ENCODE measurements at places on chromosomes 12 and 14. TPM values are rescaled to one million over a fixed set of nuclear protein-coding genes. Genes with fewer than 3 reads are reported as not detected.

DNA sequence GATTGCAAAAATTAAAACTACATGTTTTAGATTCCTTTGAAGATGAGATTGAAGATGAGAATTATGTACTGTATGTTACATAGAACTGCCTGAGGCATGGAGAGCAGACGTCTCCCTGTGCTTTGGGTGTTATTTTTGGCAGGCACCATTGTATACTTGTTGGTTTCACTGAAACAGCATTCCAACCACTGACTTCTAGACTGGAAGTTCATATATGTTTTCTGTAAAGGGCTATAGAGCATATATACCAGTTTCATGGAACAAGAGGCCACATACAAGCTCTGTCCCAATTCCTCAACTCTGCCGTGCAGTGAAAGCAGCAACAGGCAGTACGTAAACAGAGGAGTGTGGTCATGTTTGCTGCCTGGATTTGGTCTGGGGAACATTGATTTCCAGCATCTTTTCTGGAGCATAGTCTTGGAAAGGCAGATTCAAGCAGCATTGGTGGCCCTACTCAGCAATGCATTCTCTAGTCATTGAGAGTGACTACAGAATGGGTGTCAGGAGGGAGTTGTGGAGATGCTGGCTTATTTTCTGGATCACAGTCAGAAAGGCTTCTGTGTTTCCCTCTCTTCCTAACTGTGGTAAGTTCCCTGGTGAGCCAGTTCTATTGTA is 57.6 kb upstream of the CNTN1 start:
- no peak for DNase-seq

GRCh38 chr14:99604278-99604765 is 315 bp upstream of the CCDC85C start:
- peak; percentile 90 for DNase-seq

- DNase-seq, result no peak
These were observed 13.6 kb upstream of the MYBPC1 start for GRCh38 chr12:101581190-101581589.

- DNase-seq, result no peak
These were observed 198.4 kb downstream of the KLHL28 start for GRCh38 chr14:44763356-44763755.

GRCh38 chr14:63563370-63564026 is 20.3 kb upstream of the PPP2R5E start:
- no peak for DNase-seq

GRCh38 chr12:125243811-125244210 is 178.6 kb downstream of the AACS start:
- DNase-seq, result no peak

GRCh38 chr12:123393747-123394146 is 9.8 kb downstream of the KMT5A start:
- no peak for DNase-seq

DNA sequence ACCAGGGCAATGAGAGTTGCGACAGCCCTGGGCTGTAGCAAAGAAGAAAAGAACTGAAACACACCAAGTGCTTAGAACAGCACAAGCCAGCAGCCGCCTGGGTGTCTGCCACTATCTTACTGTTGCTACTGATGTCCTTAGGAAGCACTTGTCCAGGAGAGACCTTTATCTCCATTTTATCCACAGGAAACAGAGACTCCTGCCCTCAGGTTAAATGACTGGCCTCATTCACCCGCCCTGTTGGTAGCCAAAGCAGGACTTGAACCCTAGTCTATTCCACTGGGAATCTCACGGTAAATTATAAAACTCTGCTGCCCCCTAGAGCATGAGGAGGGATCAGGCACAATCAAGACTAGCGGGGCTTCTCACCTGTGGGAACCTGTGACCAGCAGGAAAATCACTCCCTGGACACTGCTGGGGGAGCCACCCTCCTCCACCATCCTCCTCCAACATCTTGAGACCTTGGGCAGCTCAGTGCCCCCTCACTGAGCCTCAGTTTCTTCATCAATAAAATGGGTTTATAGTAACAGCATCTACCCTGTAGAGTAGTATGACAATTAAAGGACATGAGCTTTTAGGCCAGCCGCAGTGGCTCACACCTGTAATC is 20.5 kb upstream of the TESC start:
- no peak for DNase-seq

MYO1H gene
- total RNA-seq, result 0.41 TPM

PLCZ1 gene
- not detected for total RNA-seq

DNA sequence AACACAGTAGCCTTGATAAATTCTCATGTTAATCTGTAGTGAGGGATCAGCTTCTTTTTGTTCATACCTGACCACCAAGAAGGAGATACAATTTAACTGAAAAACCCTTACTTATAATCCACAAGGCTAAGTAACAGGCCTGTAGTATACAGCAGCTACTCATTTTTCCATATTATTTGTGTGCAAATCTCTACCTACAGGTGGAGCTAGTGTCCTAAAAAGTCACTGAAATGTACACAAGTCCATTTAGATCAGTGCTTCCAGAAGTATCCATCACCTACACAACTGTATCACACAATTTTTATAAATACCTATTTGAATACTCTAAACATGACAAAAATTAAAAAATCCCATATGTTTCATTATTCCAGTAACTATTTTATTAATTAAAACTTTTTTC is 173.2 kb downstream of the SLC35F4 start:
- peak; percentile 18 for DNase-seq

BCL2L14 gene
- total RNA-seq, result 52.7 TPM

GRCh38 chr14:36582011-36582873 is at the start of gene NKX2-8:
TSS of gene NKX2-8 (minus strand) at chr14:36582614. CDS start at chr14:36582389, 225 bp downstream.
- DNase-seq, result no peak

GRCh38 chr14:31887929-31888580 is 189.0 kb upstream of the ARHGAP5 start:
- no peak for DNase-seq

DNA sequence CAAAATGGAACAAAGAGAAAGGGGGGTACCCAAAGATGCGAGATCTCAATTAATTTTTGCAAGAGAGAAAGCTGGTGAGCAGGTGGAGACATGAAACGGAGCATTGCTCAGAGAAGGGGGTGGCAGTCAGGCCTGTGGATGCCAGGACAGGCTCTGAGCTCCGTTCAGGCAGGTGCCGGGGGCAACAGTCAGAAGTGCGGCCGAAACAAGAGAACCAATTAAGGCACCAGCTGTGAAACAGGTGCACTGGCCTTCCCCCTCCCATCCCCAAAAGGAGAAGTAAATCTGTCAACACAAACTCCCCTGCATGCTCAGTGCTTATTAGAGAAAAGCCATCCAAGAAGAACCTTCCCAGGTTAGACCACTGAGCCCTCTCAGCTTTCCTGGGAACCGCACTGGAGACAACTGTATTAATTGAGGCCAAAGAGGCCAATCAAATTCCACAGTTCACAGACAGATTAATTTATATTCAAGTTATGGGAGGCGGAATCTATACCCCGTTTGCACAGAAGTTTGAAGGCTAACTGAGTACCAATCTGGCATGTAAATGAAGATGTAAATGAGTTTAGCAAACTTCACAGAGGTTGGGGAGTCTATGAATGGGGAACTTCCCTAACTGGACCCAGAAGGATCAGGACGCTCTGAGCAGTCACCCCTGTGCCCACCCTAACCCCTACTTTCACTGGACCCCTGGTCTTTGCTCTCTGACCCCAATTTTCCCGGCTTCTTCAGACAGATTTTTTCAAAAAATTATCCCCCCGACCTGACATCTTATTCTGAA is 20.9 kb downstream of the OAS2 start:
- DNase-seq, result no peak

- no peak for DNase-seq
These were observed 42.3 kb downstream of the ARMH4 start for GRCh38 chr14:58109744-58110143.

DHRS4L2 gene
- total RNA-seq, result 45.9 TPM

GRCh38 chr14:77809011-77809410 is 9.1 kb downstream of the ADCK1 start:
- no peak for DNase-seq

RASSF8 gene
- total RNA-seq, result 3.2 TPM

GRCh38 chr14:34678735-34679134 is 35.7 kb downstream of the CFL2 start:
- no peak for DNase-seq

GRCh38 chr14:39843881-39844280 is 411.6 kb upstream of the FBXO33 start:
- DNase-seq, result no peak

SLC6A15 gene
- total RNA-seq, result 0.17 TPM

DNA sequence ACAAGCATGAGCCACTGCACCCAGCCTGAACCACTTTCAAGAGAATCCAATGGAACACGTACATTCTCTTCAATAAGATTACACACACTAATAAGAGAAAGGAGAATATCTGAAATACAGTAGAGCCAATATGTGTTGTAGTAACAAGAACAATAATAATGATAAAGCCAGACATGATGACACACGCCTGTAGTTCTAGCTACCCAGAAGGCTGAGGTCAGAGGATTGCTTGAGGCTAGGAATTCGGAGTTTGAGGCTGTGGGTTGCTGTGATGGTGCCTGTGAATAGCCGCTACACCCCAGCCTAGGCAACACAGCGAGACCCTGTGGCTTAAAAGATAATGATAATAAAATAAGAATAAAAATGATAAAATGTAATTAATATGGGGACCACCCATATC is 15.6 kb downstream of the APOBEC1 start:
- DNase-seq, result no peak

- DNase-seq, result no peak
These were observed 47.9 kb upstream of the DBX2 start for GRCh38 chr12:45098766-45099165.

GRCh38 chr12:122975790-122976647 is 975 bp downstream of the OGFOD2 start:
- no peak for DNase-seq

DNA sequence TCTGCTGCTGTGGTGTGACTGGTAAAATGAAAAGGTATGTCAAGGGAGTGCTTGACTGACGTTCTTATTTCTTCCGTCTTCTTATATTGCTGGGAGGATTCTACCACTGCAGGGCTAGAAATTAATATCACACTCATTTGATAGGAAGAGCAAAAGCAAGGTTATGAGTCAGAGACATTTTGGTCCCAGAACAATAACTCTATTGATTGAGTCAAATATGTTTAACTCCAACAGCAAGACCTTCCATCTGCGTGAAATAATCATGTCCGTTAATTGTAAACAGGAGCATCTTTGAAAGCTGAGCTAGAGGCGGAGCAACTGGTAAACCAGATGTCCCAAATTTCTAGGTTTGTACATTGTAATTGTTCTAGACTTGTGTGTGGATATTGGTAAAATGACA is 1293.6 kb downstream of the AACS start:
- DNase-seq, result no peak

DNA sequence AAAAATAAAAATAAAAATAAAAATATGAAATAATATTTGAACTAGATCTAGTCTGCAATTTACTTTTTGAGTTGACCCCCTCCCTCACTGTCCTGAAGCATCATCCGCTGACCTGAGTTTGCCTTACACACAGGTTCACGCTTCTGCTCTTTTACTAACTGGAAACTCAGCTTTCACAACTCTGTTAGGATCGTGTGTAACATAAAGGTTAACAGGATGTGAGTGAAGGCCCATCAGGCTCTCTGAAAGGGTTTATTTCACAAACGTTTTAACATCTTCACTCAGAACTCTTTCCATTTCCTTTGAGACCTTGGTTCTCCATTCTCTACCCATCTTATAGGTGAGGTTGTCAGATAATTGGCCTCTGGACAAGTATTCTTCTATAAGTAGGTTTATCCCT is 191.4 kb downstream of the FOXN3 start:
- DNase-seq, result no peak

DNA sequence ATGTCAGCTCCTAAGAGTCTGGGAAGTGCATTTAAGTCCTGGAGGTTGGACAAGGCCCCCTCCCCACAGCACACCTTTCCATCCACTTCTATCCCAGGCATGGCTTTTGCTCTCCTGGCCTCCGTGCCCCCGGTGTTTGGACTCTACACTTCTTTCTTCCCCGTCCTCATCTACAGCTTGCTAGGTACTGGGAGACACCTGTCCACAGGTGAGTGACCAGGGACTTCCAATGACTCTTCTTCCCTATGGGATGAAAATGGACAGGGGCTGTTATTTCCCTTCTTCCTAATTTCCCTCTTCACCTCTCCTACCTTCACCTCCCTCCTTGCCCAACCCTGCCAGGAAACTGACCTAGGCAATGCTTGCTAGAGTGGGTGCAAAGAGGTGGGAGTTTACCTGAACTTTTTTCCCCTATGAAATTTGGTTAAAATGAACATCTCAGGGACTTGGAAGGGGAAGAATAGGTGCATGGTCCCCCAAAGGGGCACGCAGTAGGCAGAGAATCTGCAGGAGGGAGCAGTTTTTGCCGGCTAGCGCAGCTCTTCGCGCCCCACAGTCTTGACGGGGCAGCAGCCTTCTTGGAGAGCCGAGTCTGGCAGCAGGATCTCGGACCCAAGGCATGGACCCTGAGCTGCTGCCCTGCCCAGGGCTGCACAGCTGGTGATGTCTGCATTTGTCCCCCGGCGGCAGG is 9.2 kb downstream of the ARHGEF25 start:
- no peak for DNase-seq

MORN3 gene
- total RNA-seq, result 0.22 TPM

DNA sequence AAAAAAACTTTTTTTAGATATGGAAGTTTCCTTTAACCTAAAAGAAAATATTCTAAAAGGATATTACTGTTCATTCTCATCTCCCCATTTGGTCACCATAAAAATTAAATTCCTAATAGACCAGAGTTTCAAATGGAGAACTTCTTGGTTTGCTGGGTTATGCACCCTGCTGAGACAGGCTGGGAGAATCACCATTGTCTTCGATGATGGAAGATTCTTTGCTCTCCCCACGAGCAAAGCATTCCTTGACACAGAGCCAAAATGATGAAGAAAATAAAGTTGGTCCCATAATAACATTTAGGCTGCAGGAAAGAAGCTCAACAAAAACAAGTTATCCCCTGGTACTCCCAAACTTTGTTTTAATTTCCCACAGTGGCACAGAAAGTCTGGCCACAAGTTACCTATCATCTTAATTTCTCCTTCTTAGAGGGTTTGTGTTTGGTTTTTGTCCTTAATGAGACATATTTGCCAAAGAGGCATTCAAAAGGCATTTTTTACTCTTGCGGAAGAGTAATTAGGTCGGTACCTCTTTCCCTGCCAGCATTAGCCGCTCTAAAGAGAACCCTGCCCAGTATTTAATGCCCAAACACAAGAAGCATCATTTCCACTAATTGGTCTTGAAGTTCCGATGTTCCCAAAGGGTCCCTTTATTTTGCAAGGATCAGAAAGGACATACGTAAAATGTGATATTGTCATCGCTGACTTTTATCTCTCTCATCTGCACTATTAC is 4.8 kb downstream of the DIO2 start:
- DNase-seq, result no peak

DNA sequence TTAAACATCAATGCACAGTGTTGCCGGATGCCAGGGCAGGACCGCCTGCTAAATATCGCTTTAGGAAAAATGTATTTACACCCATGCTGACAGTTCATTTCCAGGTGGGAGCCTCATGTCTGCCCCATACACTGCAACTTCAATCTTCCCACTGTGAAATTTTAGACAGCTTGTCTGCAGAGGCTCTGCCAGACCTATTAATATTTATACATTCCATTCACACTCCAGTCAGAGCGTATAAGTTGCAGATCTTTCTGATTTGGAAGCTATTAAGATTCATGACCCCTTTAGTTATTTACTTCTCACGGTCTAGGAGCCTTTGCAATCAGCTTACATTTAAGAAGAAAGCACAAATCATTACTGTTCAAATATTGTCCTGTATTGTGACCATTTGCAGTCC is 357.4 kb downstream of the ATP23 start:
- no peak for DNase-seq

LRRC23 gene
- 4.7 TPM for total RNA-seq

All from mucosa of descending colon (tissue), 3 donors.